ENCODE measurements at places on chromosomes 6 and 20.

- no peak for DNase-seq
These were observed 791.0 kb upstream of the HS3ST5 start for GRCh38 chr6:115133790-115134189.

DNA sequence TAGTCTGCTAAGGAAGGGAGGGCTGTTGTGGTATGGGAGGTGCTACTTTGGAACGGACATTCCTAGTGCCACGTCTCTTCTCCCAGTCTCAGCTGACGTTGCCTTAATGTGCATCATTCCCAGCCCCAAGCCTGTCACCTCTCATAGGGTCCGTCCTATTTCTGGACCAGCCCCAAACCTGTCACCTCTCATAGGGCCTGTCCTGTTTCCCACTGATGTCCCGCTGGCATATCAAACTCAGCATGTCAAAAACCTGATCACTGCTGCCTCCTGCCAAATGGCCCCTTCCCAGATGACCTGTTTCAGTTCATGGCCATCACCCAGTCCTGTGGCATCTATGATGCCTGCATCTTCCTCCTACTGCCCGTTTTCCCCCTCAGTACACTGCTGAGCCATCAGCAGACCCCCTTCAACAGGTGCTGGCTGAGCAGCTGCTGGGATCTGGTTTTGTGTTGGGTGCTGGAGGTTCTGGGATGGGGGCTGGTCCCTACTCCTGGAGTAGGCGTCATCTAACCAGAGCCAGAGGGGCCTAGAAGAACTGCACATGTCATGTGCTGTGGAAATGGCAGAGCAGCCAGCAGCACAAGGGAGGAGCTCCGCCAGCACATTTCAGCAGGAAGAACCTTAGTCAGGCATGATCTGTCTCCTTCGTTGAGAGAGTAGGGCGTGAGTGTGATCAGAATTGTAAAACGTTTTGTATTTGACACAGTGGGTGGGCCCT, 3.3 kb downstream of the ENTPD6 start:
- DNase-seq = no peak

GRCh38 chr6:73649783-73650182, 4.0 kb downstream of the SLC17A5 start:
- DNase-seq = no peak

DNA sequence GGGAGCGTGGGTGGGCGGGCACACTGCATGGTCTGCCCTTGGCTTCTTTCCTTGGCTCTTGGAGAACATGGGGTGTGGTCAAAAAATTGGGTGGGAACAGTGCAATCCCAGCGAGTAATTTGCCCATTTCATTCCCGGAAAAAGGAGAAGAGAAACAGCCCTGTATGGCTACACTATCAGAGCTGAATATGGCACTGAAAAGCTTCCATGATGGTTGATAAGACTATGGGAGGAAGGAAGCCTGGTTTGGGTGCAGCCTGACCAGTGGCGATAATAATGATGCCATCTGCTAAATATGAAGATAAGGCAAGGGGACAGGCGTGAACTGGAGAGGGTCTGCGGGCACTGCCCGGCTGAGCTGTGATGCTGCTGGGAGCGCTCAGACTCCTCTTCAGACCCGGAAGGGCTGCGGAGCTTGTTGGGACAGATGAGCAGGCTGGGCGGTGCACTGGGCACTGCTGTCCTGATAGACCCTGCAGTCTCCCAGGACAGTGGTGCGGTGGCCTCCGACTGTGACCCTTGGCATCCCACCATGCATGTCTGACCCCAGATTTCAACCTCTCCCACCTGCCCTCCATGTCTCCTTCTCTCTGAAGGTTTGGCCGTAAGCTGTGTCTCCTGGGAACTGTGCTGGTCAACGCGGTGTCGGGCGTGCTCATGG, 10.2 kb downstream of the SLC22A1 start:
- no peak for DNase-seq

- no peak for DNase-seq
These were observed 816.3 kb downstream of the DHX35 start for GRCh38 chr20:39778431-39778830.

DNA sequence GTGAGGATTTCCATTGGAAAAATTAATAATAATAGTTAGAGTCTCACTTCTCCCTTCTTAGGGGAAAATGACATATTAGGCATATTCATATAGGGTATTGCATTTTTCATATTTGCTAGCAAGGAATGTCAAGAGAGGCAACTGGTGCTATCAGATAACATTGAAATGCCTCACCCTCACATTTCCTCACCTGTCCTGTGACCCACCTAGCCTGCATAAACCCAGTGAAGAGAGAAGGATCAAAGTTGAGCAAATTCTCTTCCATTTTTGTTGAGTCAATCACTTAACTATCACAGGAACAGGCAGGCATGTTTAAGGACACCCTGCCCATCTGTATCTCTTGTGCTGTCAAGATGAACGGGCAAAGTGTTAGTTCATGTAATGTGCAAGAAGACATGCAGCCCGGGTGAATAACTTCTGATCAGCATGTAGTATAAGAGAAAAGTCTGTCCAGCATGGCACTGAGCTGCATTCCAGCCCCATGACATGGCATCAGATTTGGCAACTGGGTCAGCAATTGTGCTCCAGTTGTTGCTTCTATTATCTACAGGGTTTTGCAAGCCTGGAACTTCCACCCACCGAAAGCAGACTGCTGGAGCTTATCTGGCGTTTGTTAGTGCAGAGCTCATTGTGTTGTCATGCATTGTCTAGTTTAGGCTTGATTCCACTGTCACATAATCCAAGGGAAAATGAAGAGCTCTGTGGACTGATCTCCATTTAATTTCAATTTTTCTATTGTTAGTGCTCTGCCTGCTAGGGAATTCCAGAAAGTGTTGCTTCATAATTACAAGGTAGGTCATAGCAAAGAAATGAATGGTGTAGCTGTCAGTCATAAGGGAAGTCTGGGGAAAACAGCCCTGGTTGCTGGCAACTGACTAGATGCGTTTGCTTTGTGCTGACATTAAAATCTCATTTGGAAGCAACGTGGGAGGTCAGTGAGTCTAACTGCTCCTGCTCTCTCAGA, 138.4 kb upstream of the TNFAIP3 start:
- DNase-seq = no peak

GRCh38 chr20:2603816-2604505, 48.5 kb upstream of the NOP56 start:
- no peak for DNase-seq

DNA sequence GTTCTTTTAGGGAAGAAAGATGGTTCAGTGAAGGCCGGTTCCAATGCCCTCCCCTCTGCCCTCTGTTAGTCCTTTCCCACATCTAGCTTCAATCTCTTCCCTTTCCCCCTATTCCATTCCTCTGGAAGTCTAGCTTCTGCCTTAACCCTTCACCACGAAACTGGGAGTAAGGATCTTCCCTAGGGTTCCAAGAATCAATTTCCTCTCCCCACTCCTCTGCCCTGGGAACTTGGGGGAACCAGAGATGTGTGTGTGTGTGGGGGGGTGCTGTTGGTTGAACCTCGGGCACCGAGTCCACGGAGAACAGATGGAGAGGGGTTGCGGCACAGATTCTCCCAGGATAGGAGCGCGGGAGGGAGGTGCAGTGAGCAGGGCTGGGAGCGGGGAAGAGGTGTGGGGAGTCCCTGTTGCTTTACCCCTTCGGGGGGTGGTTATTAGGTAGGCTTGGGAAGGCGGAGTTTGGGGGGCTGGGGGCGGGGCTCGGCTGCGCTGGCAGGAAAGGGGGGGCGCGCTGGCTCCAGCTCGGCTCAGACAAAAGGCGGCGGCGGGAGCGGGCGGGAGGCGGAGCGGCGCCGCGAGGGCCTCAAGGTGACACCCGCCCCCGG, at the start of gene TMEM151B:
Gene TMEM151B (plus strand): TSS at position 530 of the 605 bp plus-strand sequence. CDS start 293 bp downstream, outside the sequence.
- DNase-seq = no peak

- DNase-seq = no peak
These were observed 15.6 kb downstream of the BCLAF1 start for GRCh38 chr6:136274062-136274461.

DNA sequence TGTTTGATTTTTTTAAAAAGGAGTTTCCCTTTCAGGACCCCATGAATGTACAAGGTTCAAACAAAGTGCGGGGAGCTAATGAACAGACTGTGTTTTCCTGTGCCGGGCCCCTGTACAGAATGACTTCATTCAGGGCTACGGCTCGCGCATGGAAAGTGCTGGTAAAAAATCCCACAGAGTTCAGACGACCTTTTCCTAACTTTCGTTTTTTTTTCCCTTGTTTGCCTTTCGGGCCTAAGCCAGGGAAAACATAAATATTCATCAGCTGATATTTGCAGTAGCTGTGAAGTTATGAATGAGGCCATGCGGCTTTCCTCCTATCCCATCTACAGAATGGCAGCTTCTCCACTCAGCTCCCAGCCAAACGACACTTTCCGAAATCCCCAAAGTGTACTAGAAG, 74.0 kb downstream of the HAO1 start:
- no peak for DNase-seq

GRCh38 chr20:51420111-51420510, 122.4 kb downstream of the NFATC2 start:
- DNase-seq = no peak

DNA sequence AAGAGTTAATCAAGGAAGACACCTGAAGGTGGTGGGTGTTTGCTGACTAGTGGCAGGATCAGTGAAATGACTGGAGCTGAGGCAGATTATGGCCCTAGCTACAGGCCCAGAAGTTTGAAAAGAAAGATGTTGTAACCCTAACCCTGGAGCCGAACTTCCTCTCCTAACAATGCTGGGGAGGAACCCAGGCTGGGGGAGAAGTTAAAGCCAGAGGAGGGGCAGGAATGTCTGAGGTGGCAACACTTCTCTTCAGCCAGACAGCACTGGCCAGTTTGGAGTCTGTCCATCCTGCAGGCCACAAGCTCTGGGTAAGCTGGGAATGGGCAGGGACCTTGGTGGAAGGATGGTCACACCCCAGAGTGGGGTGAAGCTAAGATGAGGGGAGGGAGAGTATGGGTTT, at the start of gene LST1:
Gene LST1 (plus strand): TSS at position 270 of the 400 bp plus-strand sequence. CDS start 1,023 bp downstream, outside the sequence.
- no peak for DNase-seq

GRCh38 chr6:86937219-86938079, at the start of gene HTR1E:
HTR1E (plus strand) TSS chr6:86937528; CDS start chr6:87015335, 77,807 bp downstream.
- no peak for DNase-seq

- no peak for DNase-seq
These were observed 136.5 kb upstream of the PRND start for GRCh38 chr20:4585104-4585753.

DNA sequence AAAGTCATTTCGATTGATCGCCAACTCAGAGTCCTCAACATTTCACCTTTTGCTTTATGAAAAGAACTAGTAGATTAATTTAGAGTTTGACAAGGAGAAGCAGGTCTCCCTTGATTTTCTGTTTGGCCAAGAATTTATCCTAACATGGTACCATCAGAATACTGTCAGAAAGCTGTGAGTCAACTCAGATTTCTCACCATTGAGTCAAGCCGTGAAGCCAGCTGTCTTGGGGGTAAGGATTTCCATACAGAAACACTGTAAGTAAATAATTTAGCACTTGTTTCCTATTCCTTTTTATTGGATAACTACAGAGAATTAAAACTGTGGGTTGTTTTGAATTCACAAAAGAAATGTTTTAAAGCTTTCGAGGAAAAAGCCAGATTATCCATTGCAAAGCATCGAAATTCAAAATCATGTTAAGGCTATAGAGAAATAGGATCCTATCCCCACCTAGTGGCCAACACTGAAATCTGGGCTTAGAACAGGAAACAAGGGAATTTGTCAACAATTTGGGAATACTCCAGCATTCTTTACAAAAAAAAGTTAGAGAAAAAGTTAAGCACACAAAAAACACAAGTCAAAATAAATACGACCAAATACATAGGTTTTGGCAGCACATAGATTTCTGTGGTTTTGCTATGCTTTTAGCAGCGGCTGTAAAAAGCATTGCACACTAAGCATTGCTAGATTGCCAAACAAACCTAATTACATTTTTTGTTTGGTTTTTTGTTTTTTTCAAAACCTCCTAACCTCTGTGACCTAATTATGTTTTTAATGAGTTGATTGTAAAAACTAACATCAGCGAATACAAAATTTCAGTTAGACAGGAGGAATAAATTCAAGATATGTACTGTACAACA, 44.2 kb downstream of the COL11A2 start:
- no peak for DNase-seq

DNA sequence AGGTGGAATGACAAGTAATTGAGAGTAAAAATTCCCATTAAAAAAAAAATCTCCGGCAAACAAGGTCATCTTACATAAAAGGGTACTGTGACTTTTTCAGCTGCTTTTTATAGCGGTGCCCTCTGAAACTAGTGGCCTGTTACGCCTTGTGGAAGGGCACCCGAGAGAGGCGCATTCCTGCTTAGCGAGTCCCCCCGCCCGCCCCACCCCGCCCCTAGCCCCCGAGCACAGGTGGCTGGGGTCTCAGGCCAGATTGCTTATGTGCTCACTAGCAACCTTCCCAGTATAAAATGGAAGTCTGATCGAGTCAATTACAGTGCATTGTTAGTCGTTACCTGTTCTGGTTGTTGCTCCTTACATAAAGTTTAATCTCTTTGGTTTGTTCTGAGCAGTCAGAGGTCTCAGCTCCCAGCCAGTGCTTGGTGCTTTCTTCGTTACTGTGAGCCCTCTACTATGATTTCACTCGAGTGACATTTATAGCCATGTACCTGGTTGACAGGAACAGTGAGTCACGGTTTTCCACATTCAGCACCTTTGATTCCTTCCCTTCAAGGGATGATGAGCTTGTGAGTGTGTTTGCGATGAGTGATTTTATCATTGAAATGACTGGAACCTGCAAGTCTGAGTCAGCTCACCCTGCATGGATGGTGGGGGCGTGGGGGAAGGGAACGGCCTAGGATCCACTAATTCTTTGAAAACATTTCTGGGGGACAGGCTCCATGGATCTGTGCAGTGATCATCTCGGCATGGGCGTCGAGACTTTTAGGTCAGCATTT, 47.6 kb downstream of the ZDHHC14 start:
- DNase-seq = no peak

GRCh38 chr20:20655883-20656282, 56.6 kb downstream of the RALGAPA2 start:
- no peak for DNase-seq

- DNase-seq = no peak
These were observed 63.3 kb downstream of the NPEPL1 start for GRCh38 chr20:58755766-58756449.

DNA sequence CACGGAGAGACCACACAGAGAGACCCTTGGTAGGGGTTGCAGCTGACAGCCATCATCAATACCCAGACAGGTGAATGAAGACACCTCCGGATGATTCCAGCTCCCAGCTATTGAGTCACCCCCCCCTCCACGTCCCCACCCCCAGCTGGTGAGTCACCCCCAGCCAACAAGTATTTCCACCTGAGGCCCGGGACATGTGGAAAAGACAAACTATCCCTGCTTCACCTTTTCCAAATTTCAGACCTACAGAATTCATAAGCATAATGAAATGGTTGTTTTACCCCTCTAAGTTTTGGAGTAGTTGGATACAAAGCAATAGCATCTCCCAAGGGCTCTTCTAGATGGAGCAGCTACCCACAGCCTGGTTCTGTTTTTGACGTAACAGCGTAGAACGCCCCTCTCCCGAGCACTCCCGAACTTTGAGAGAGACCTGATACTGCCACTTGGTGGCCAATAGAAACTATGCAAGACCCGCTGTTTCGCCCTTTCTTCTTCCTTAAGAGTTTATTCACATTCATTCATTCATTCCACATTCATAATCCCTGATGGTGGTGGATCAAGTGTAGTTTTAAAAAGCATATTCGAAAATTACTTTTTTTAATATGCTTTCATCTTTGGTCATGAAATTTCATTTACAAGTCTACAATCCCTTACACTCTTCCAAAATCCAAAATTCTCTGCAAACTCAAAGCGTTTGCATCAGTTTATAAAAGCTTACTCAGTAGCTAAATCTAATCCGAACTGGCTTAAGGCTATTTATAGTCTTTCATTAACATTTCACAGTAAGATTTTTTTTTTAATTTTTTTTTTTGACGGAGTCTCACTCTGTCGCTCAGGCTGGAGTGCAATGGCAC, 15.1 kb upstream of the PPP1R16B start:
- DNase-seq = no peak
